ENCODE measurements at places on chromosomes 3 and 15.

DNA sequence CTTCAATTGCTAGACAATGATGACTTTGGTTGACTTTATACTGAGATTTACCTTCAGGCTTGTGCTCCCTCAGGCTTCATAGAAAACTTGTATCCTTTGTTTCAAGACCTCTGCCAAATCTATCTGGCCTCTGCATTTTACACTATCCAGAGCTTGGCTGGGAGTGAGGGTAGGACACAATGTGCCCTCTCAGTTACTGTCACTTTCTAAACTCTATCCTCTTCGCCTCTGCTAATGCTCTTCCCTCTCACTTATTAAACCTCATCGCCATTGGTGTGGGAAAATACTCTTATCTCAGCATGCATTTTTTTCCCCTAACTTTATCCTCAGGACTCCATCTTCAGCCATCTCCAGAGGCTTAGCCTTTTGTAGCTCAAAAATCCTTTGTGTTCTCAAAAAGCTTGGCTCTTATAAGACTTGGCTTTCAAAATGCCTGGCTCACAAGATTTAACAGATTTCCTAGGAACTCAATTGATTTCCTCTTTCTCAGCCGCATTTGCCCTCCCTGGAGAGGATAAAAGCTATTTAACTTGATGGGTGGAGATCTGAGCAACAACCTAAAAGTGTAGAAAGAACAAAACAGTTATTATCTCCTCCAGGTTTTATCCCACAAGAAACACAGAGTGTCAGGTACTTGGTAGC, 28.3 kb downstream of the SUCNR1 start:
- no peak for DNase-seq
- no peak overlapping the region for H3K27ac ChIP-seq
- no peak overlapping the region for H3K4me3 ChIP-seq

- H3K36me3 ChIP-seq, result no peaks in the 10 kb centered on the region
- H3K27me3 ChIP-seq, result no peaks in the 10 kb centered on the region
- no peaks in the 10 kb centered on the region for H3K4me1 ChIP-seq
- H3K27ac ChIP-seq, result no peak overlapping the region
Observed at GRCh38 chr3:151750181-151750580, 16.5 kb downstream of the AADACL2 start.

- H3K4me1 ChIP-seq, result no peaks in the 10 kb centered on the region
- no peak for DNase-seq
- H3K27me3 ChIP-seq, result no peaks in the 10 kb centered on the region
- H3K4me3 ChIP-seq, result no peak overlapping the region
- H3K36me3 ChIP-seq, result no peaks in the 10 kb centered on the region
Observed at GRCh38 chr3:38640661-38641452, 8.6 kb downstream of the SCN5A start.

- no peak for DNase-seq
- H3K4me1 ChIP-seq, result no peaks in the 10 kb centered on the region
- H3K27me3 ChIP-seq, result no peaks in the 10 kb centered on the region
- no peaks in the 10 kb centered on the region for H3K36me3 ChIP-seq
Observed at GRCh38 chr3:183377307-183377959, 51.0 kb downstream of the MCF2L2 start.

GRCh38 chr3:40731445-40731844, 206.7 kb downstream of the ZNF621 start:
- no peaks in the 10 kb centered on the region for H3K36me3 ChIP-seq
- H3K27me3 ChIP-seq, result no peaks in the 10 kb centered on the region
- no peak overlapping the region for H3K4me3 ChIP-seq

- no peak for DNase-seq
- no peaks in the 10 kb centered on the region for H3K4me1 ChIP-seq
- H3K4me3 ChIP-seq, result no peak overlapping the region
- no peaks in the 10 kb centered on the region for H3K36me3 ChIP-seq
- no peaks in the 10 kb centered on the region for H3K27me3 ChIP-seq
Observed at GRCh38 chr15:68598171-68599152, 19.7 kb downstream of the CORO2B start.

GRCh38 chr3:58369876-58370275, 37.2 kb downstream of the PXK start:
- H3K27me3 ChIP-seq, result no peaks in the 10 kb centered on the region
- DNase-seq, result no peak
- no peak overlapping the region for H3K27ac ChIP-seq
- no peaks in the 10 kb centered on the region for H3K36me3 ChIP-seq
- no peaks in the 10 kb centered on the region for H3K4me1 ChIP-seq
- no peak overlapping the region for H3K4me3 ChIP-seq

GRCh38 chr15:81400640-81401236, 26.7 kb upstream of the TMC3 start:
- no peak overlapping the region for H3K27ac ChIP-seq
- no peak for DNase-seq

- no peak overlapping the region for H3K27ac ChIP-seq
- no peak overlapping the region for H3K4me3 ChIP-seq
- no peaks in the 10 kb centered on the region for H3K27me3 ChIP-seq
- no peak for DNase-seq
- no peaks in the 10 kb centered on the region for H3K4me1 ChIP-seq
Observed at GRCh38 chr3:125634336-125634950, 39.1 kb upstream of the OSBPL11 start.

DNA sequence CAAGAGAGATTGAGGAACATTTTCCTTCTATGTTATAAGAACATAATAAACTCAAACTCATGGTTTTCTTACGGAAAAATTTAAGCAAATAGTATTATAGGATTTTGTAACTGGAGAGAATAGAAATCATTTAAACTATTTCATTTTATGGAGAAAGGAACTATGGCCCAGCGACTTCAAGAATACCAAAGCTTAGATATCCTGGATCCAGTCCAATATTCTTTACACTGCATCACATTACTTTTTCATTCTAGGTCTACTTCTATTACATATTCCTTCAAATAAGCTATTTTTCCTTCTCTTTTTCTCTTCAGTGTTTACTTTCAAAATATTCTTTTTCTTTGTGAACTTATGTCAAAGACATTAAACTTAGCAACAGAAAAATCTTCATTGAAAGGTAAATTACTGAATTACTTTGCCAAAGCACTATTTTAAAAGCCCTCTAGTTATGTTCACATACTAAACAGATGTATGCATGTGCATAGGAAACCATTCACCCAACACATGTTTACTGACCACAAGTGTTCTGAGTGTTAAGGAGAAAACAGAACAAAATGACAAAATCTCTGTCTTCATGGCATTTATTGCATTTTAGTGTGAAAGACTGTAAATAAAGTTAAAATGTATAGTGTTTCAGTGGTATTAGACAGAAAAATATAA, 20.4 kb downstream of the KPNA4 start:
- H3K36me3 ChIP-seq, result no peaks in the 10 kb centered on the region
- H3K4me3 ChIP-seq, result no peak overlapping the region
- H3K27ac ChIP-seq, result no peak overlapping the region

DNA sequence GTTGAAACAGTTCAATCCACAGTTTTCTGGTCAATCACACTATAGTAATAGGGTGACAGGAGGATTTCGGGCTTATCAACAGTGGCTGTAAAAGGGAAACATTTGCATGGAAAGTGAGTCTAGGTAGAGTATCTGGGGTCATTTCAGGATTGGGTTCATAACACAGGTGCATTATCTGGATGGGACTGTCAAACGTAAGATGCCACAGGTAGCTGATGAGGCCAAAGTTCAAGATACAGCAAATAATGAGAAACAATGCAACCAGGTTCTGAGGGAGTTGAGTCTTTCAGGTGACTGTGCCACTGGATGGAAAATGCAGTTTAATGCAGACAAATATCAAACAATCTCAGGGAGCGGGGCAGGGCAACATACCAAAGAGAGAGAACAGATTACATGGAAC, 62.2 kb downstream of the WDR76 start:
- no peaks in the 10 kb centered on the region for H3K36me3 ChIP-seq
- H3K4me1 ChIP-seq, result no peaks in the 10 kb centered on the region
- no peak for DNase-seq
- H3K27me3 ChIP-seq, result no peaks in the 10 kb centered on the region

- H3K4me1 ChIP-seq, result peaks cover 9% of the 10 kb centered on the region
- peaks cover 12% of the 10 kb centered on the region for H3K36me3 ChIP-seq
- no peak overlapping the region for H3K4me3 ChIP-seq
Observed at GRCh38 chr3:183827809-183828537, 2.6 kb upstream of the MAP6D1 start.

GRCh38 chr3:126524429-126524988, 554 bp downstream of the CHST13 start:
- H3K27me3 ChIP-seq, result no peaks in the 10 kb centered on the region
- peak; percentile 48 for DNase-seq
- no peaks in the 10 kb centered on the region for H3K36me3 ChIP-seq
- peaks cover 90% of the 10 kb centered on the region for H3K4me1 ChIP-seq

DNA sequence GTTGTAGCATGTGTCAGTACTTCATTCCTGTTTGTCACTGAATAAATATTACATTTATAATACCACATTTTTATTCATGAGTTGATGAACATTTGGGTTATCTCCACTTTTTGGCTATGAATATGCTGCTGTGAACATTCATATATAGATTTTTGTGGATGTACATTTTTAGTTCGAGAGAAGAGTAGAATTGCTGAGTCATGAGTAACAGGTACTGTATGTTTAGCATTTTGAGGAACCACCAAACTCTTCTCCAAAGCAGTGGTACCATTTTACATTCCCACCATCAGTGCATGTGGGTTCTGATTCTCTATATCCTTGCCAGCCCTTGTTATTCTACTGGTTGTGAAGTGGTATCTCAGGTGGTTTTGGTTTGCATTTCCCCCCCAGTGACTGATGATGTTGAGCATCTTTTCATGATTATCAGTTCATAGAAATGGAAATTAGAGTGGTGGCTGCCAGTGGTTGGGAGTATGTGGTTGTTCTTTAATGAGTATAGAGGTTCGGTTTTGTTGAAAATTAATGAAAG, 59.6 kb downstream of the CCDC66 start:
- H3K27ac ChIP-seq, result no peak overlapping the region
- no peak overlapping the region for H3K4me3 ChIP-seq
- no peak for DNase-seq

- H3K4me1 ChIP-seq, result no peaks in the 10 kb centered on the region
- H3K27ac ChIP-seq, result no peak overlapping the region
- no peak for DNase-seq
- H3K27me3 ChIP-seq, result no peaks in the 10 kb centered on the region
Observed at GRCh38 chr3:53226142-53226840, 29.5 kb downstream of the TKT start.

GRCh38 chr3:174891524-174892203, 32.5 kb downstream of the NAALADL2 start:
- H3K4me1 ChIP-seq, result no peaks in the 10 kb centered on the region
- no peak for DNase-seq
- no peaks in the 10 kb centered on the region for H3K36me3 ChIP-seq
- H3K4me3 ChIP-seq, result no peak overlapping the region
- H3K27ac ChIP-seq, result no peak overlapping the region

GRCh38 chr3:18861137-18861536, 287.2 kb upstream of the KCNH8 start:
- no peak overlapping the region for H3K27ac ChIP-seq
- no peak overlapping the region for H3K4me3 ChIP-seq
- DNase-seq, result no peak
- no peaks in the 10 kb centered on the region for H3K27me3 ChIP-seq
- no peaks in the 10 kb centered on the region for H3K36me3 ChIP-seq
- no peaks in the 10 kb centered on the region for H3K4me1 ChIP-seq

DNA sequence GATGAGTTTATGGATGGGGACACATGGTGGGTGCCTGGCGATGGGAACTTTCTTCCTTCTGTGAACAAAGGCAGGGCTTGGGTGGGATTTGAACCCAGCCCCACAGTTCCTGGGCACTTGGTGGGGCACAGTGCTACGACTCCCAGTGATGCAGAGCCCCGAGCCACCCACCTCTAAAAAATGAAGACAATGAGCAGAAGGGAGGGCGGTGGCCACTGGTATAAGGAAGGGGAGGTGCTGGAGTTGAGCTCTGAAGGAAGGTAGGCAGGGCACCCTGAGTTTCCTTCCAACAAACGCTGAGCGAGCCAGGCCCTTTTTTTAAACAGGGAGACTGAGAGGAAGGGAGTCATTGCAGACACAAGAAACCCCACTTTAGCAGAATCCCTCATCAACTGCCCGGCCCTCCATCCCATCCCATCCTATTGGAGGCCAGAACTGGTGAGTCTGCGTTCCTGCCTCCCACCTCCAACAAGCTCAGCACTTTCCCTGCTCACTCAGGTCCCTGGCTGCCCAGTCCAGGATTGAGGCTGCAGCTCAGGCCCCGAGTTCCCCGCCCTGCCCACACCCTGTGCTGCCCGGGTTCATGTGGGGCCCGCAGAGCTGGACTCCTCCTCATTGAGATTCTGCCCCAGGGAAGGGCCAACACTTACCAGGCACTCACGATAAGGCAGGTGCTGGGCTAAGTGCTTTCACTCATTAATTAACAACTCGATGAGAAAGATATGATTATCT, 57.3 kb downstream of the LINGO1 start:
- no peak overlapping the region for H3K27ac ChIP-seq
- no peak for DNase-seq
- H3K4me1 ChIP-seq, result no peaks in the 10 kb centered on the region
- no peaks in the 10 kb centered on the region for H3K27me3 ChIP-seq

DNA sequence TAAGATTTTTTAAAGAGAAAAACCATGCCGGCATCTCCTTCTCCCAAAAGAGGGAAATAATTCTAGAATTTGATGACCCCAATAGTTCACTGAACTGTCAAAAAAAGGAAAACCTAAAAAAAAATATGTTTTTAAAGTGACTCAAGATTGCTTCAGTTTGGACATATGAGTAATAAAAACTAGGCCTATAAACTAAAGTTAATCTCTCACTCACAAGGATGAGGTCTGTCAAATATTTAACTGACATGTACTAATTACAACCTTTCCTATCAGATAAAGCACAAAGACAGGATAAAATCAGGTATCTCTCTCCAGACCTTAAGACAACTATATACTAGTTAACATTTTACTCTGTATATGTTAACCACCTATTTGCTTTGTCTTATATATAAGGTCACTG, 231.9 kb downstream of the NSUN3 start:
- H3K4me3 ChIP-seq, result no peak overlapping the region
- no peaks in the 10 kb centered on the region for H3K36me3 ChIP-seq
- H3K27ac ChIP-seq, result no peak overlapping the region

GRCh38 chr15:66877477-66878271, 175.6 kb downstream of the SMAD6 start:
- no peaks in the 10 kb centered on the region for H3K36me3 ChIP-seq
- no peak for DNase-seq
- no peaks in the 10 kb centered on the region for H3K4me1 ChIP-seq
- no peaks in the 10 kb centered on the region for H3K27me3 ChIP-seq
- H3K4me3 ChIP-seq, result no peak overlapping the region
- no peak overlapping the region for H3K27ac ChIP-seq

DNA sequence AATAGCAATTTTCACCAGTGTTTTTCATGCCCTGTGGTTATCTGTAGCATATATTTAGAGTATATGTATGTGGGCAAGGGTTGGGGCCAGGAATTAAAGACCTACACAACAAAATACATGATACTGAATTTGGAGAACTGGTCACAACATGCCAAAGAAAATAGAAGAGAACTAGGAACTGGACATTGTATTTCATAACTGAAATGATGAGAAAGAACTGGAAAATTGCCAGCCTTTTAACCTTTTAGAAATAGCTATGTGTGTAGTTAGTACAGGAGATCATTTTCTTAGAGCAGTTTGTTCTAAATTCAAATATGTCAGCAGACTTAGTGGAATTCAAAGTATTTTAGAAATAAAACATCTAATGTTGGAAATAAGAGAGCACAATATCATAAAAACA, 227.1 kb upstream of the CGNL1 start:
- H3K27ac ChIP-seq, result no peak overlapping the region
- no peak for DNase-seq
- no peak overlapping the region for H3K4me3 ChIP-seq

Measured in liver (tissue), 10 donors.